ENCODE measurements at places on chromosomes 2 and 18.

- DNase-seq: no peak
Measured at GRCh38 chr18:4060427-4061281, 394.5 kb downstream of the DLGAP1 start.

GRCh38 chr18:36130039-36130831 is 536 bp downstream of the ELP2 start:
- DNase-seq: peak; percentile 11

DNA sequence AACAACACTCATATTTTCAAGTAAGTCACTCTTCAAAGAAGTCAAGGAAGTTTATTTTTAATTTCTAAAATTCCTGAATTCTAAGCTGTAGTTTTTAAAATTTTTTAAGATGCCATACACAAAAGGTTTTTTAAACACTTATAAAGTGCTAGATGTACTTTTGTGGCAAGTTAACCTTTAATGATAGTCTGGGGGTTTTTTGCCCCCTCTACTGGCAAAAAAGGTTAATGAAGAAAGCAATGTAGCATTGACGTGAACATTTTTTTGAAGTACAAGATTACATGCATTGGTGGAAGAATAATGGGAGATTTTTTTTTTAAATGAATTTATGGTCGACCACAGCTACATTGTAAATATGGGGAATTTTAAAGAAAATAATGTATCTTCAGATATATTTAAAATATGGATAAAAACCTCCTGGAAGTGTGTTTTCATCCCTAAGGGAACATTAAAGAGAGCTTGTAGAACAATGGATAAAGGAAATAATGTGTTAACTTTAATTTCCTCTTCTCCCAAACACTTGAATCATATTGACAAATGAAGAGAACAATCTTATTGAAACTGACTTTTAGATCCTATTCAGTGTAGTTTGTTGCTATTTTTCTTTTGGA is 12.6 kb downstream of the ITPRID2 start:
- peak; percentile 48 for DNase-seq

GRCh38 chr2:44950646-44951045 is 9.1 kb downstream of the SIX3 start:
- DNase-seq: no peak

DNA sequence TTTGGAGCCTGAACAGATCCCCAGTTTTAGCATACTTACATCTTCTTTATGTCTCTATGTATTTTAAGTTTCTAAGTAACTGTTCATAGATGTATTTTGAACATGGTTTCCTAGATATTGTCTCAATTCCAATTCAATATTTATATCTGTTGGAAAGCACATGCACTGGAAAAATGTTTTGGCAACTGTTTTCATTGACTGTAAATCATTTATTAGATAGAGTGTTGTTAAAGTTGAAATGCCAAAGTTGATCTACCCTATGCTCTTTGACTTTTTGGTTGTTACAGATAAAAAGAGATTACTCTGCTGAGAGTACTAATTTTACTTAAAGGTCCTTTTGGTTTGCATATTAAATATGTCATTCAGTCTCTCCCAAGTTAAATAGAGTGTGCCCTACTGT is 345.0 kb upstream of the NRP2 start:
- DNase-seq: no peak

- DNase-seq: peak; percentile 58
Measured at GRCh38 chr18:79630281-79631095, 49.1 kb upstream of the CTDP1 start.

GRCh38 chr2:160509016-160509415 is 15.4 kb upstream of the RBMS1 start:
- no peak for DNase-seq

DNA sequence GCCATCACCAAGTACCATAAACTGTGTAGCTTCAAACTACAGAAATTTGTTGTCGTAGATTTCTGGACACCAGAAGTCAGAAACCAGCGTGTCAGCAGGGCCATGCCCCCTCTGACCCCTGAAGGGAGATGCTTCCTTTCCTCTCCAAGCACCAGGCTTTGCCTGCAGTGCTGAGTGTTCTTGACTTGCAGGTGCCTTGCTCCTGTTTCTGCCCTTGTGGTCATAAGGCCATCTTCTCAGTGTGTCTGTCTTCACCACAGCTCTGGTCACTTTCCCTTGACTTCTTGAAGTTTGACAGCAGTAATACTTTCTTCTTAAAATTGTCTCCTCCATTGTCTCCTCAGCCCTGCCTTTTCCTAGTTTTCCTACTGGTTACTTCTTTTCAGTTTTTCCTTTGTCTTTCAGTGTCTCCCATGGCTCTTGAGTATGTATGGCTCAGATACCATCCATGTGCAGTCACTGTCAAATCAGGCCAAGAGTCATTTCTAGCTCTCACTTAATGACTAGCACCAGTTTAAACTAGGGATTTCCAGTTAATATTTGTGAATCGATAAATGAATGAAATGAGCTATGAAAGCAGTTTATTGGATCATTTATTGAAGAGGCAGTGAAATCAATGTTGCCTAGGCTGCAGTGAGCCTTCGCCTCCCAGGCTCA is 91.2 kb upstream of the RANBP2 start:
- DNase-seq: no peak

- no peak for DNase-seq
Measured at GRCh38 chr2:118689874-118690273, 157.6 kb downstream of the EN1 start.

- no peak for DNase-seq
Measured at GRCh38 chr2:207515671-207516070, 14.1 kb upstream of the CREB1 start.

- DNase-seq: no peak
Measured at GRCh38 chr18:77203851-77204250, 45.8 kb upstream of the GALR1 start.

GRCh38 chr18:58468191-58468590 is 160.7 kb downstream of the ALPK2 start:
- DNase-seq: no peak

GRCh38 chr18:46148810-46149209 is 44.6 kb downstream of the HAUS1 start:
- peak; percentile 71 for DNase-seq

DNA sequence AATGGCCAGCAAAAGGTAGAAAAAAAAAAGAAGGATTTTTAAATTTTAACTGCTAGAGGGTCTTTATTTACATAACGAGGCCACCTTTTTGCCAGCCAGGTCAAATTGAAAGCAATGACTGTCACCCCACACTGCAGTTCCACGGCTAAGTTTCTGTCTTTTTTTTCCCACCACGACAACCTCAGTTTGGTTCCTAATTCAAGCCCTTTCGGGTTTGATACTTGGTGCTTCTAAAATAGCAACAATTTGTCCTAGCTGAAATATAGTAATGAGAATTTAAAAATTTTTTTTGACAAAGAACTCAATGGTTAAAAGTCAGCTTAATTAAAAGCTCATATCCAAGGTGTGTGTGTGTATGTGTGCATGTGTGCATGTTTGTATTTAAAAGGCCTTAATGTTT is 16.4 kb upstream of the NMS start:
- DNase-seq: no peak

- no peak for DNase-seq
Measured at GRCh38 chr2:234204480-234204879, 154.0 kb downstream of the SPP2 start.

GRCh38 chr2:53087262-53087873 is 680.2 kb upstream of the CHAC2 start:
- peak; percentile 49 for DNase-seq

GRCh38 chr2:162928356-162928755 is 89.8 kb upstream of the KCNH7 start:
- DNase-seq: no peak

DNA sequence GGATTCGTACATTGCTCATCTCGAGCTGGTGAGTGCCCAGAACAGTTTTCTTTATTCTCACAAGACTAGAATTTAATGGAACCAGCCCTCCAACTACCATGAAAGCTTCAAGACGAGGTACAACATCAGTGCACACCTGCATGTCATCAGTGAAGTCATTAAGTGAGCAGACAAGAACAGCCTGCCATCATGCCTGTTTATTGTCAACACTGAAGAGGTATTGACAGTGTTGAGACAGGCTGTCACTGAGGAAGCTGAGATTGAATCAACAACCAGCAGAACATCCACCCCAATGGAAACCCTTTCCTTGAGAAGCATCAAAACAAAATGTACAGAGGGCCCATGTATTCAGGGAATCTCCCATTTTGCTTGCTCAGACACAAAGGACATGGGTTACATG is 148.0 kb upstream of the TCF4 start:
- DNase-seq: no peak

- DNase-seq: no peak
Measured at GRCh38 chr2:165454905-165455304, 14.6 kb upstream of the CSRNP3 start.

DNA sequence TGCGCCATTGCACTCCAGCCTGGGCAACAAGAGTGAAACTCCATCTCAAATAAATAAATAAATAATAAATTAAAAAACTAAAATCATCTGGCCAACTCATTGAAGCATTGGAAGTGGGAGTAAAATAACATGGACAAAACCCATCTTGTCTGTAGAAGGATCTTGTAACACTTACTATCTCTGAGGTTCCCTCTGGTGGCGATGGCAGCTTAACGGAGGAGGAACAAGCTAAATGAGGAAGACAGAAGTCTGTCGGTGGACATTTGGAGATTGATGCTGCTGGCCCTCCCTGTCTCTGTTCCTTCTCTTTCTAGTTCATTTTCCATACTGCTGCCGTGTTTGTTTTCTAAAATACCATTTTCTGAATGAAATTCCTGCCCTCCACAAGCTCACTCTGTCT is 43.4 kb downstream of the ZCCHC2 start:
- peak; percentile 32 for DNase-seq

DNA sequence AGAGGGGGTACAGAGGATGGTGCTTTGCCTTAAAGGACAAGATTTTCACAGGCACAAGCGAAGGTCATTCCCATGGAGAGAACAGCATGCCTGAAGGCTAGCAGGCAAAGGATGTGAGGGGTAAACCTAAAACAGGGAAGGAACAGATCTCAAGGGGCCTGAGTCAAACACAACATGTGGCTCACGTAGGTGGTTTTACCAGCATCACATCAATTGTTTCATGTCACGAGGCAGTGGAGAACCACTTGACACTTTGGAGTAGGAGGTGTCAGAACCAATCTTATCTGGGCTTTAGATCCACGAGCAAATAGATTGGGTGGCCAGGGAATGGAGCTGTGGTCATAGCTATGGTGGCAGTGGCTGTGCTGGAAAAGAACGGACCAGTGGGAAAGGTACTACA is 8.4 kb downstream of the COX5B start:
- DNase-seq: no peak

GRCh38 chr2:20638646-20639430 is 12.1 kb downstream of the HS1BP3 start:
- DNase-seq: no peak

DNA sequence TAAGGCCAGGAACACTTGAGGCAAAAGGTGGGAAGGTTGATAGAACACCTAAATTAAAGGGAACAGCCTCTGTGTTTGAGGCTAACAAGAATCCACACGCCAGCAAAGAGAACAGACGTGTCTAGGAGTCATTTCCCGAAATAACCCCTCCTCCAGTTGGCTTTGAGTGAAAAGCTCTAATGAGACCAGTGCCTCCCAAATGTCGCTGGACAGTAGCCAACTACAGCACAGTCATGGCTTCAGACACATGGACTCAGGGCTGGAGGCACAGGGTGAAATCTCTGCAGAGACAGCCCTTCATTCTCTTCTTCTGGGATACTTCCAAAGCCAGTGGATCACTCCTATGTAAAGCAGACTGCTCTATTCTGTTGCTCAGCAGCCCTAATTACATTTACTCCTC is 49.6 kb downstream of the SOWAHC start:
- peak; percentile 83 for DNase-seq

- DNase-seq: peak; percentile 86
Measured at GRCh38 chr2:163735685-163736432, at the start of gene FIGN. Gene FIGN (minus strand): TSS chr2:163736008. CDS start chr2:163734927, 1,081 bp downstream.

DNA sequence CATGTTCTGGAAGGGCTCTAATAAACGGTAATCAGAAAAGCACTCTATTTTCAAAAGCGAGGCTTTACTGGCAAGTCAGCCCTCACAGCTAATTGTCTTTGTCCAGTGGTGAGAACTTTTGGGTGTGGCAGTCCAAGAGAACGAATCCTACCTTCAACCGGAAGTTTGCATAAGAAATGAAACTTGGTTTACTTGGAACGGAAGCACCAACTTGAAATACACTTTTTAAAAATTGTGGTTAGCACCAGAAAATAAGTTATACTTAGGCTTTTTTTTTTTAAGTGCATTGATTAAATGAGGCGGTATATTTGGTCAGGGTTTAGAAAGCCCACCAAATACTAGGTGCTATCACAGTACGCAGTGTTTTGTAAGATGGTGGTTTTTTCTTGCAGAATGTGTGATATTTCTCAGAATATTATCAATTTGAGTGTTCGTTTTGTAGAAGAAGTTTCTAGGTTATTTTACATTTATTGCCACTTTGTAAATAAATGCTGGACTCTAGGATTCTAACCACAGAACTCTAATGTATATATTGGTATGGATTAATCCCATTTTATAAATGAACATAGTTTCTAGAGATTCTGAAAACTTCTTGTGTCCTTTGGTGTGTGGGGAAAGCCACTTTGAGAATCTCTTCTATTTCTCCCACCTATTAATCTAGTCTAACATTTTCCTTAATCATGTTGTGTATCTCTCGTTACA is 1.2 kb downstream of the MYL12A start:
- DNase-seq: peak; percentile 75

GRCh38 chr2:73640511-73640911 is 1.7 kb downstream of the NAT8 start:
- DNase-seq: peak; percentile 3

DNA sequence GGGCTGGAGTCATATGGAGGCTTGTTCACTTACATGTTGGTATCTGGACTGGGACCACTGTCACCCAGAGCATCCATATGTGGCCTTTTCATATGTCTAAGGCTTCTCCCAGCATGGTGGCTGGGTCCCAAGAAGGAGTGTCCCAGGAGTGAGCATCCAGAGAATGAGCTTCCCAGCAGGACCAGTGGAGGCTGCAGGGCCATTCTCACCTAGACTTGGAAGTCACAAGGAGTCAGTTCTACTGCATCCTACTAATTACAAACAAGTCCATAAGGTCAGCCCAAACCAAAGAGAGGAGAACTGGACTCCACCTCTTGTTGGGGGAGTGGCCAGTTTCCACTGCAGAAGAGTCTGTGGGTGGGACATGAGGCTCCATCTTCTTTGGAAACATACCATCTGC is 5.1 kb upstream of the TEX51 start:
- DNase-seq: no peak

DNA sequence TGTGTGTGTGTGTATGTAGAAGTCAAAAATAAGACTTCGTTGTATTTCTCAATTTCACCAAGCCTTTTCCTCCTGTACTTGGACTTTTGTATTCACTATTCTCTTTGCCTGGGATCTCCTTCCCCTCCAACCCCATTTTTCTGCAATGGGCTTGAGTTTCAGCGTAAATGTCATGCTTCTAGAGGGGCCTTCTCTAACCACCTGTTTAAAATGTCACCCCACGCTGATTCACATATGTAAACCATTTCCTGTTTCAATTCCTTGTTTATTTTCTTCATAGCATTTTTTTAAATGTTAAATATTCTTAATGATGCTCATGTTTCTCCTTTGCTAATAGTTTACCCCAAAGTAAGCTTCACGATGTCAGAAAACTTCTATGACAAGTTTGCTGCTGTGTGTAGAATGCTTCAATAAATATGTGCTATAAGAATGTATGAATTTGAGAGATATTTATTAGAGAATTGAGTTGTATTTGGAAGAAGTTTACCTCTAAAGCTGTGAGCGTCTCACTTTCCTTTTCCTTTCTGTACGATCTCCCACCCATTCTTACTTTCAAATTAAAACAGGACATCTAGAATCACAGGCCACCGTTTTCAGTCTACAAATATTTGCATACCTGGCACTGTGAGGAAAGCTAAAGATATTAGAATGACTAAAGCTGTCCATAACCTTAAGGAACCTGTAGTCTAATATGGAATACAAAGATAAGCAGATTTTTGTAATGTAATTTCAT is 762.4 kb downstream of the LRRTM4 start:
- no peak for DNase-seq
